Skeletal muscle cell (primary cell): ENCODE measurements at places on chromosomes 1 and 21.

DNA sequence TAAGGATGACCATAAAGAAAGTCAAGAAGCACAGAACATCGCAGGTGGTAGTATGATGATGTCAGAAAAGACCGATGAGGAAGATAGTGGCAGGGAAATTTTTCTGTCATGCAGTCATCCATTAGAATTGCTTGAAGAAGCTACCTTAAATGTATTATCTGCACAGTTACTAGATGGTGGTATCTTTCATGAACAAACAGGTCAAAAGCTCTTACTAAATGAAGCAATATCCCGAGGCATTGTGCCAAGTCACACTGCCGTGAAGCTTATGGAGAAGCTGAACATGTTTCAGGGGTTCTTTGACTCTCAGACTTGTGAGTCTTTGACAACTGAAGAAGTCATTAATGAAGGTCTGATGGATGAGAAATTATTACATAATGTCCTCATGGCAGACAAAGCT lies 128.8 kb downstream of the MACF1 start:
- no peak for DNase-seq

GRCh38 chr1:9486466-9487140 lies 52.7 kb upstream of the SLC25A33 start:
- no peak for DNase-seq

DNA sequence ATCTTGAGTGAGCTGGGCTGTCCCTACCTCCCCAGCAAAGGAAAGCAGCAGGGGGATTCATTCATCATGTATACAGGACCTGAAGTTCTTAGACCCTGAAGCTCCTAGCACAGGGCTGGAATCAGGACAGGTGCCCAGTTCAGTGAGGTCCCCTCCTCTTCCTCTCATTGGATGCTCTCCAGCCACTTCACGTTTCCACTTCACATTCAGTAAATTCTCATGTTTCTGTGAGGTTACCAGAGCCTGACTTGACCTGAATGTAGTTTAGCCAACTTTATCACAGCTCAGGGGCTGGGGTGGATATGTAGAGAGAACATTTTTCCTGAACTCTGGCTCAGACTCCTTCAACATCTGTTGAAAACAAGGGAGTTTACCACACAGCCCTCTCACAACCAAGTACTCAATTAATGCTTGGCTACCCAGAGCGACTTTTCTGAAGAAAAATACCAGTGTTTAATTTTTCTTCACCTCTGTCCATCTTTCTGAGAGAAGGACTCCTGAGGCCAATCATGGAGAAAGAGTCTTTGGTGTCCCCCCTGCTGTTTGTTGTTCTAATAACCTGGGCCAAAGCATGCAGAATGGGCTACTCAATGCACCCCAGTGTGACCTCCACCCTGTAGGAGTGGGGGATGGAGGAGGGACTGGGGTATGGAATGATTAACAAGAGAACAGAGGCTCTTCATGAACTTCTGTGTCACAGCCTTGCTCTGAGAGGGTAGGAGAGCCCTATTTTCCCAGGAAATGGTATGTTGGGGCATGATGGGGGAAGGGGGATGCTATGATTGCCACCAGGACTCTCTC lies 108.3 kb upstream of the FGGY start:
- DNase-seq, result no peak

DNA sequence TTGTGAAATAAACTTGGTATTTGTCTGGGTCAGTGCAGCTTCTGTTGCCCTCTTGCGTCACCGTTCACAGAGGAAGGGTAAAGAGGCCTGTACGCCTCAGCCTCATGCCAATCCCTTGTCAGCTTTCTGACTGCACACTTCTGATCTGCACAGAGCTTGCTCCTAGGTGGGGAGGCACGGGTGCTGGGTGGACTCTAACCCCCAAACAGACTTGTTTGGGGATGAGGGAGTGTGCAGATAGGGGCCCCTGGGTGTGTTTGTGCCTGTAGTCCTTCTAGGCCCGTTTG lies 803 bp upstream of the B4GALT2 start:
- no peak for DNase-seq

DNA sequence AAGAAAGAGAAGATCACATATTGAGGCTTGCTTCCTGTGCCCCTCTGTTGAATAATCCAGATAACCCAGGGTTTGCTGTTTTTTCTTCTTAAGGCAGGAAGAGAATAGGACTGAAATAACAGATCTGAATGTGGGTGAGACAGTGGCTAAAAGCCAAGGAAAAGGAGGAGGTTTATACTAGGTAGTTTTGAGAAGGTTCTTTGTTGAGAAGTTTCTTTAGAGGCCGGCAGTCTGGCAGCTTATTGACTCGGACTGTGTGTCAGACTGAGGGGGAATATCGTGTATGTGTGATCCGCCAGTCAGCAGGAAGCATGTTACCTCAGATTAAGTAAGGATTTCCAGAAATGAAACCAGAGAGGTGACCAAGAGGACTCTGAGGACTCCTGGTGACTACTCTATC lies 119.8 kb downstream of the PLA2G4A start:
- no peak for DNase-seq

GRCh38 chr1:17665950-17666720 lies 89.0 kb upstream of the ACTL8 start:
- DNase-seq, result no peak

GRCh38 chr1:226662642-226663326 lies 76.3 kb downstream of the ITPKB start:
- peak; percentile 97 for DNase-seq

DNA sequence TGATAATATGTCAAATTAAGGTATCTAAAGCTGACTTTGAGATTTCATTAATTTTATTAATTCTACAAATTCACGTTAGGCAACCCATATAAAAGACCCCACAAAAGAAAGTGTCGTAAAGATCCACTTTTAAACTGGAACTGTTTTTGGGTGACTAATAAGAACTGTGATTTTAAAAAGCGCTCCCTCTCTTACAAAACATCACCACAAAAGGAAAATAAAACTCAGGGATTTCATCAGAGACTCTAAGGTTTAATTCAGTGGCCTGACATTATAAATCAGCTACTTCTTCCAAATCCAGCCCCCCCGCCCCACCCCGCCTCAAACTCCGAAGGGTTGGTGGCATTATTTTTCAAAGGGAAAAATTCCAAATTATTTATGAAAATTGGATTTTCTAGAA lies 2.7 kb downstream of the COL24A1 start:
- no peak for DNase-seq
